Aorta (tissue), 5 donors: ENCODE measurements at places on chromosomes 7 and 10. TPM values are rescaled to one million over a fixed set of nuclear protein-coding genes. Genes with fewer than 3 reads are reported as not detected.

GRCh38 chr10:58570307-58570723 is 57.6 kb downstream of the BICC1 start:
- H3K4me1 ChIP-seq, result peaks cover 2% of the 10 kb centered on the region
- DNase-seq, result no peak
- H3K27ac ChIP-seq, result no peak overlapping the region
- no peak overlapping the region for H3K4me3 ChIP-seq
- H3K36me3 ChIP-seq, result no peaks in the 10 kb centered on the region

Gene SH2D4B
- 0.52 TPM for total RNA-seq

DNA sequence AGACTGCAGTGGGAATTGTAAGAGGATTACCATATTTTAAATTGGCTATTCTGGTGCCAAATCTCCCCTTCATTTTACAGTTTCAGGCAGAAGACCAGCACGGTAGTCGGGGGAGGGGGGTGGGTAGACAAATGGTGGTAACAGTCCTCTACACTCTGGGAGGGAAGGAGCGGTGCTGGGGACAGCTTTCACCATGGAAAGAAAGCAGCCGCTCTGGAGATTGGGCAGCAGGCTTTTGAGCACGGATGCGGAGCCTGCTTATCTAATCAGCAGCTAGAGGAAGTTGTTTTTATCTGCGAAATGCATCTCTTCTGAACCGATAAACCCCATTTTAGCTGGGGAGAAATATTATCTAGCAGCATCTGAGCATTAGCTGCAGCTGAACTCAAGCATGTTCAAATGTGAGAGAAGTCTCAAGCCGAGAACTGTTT is 28.7 kb downstream of the IKZF1 start:
- H3K27me3 ChIP-seq, result no peaks in the 10 kb centered on the region
- no peaks in the 10 kb centered on the region for H3K36me3 ChIP-seq
- no peaks in the 10 kb centered on the region for H3K4me1 ChIP-seq
- H3K27ac ChIP-seq, result no peak overlapping the region

GRCh38 chr10:92180399-92180798 is 110.5 kb downstream of the CPEB3 start:
- H3K4me3 ChIP-seq, result no peak overlapping the region
- H3K27ac ChIP-seq, result no peak overlapping the region
- H3K36me3 ChIP-seq, result no peaks in the 10 kb centered on the region
- DNase-seq, result no peak

DNA sequence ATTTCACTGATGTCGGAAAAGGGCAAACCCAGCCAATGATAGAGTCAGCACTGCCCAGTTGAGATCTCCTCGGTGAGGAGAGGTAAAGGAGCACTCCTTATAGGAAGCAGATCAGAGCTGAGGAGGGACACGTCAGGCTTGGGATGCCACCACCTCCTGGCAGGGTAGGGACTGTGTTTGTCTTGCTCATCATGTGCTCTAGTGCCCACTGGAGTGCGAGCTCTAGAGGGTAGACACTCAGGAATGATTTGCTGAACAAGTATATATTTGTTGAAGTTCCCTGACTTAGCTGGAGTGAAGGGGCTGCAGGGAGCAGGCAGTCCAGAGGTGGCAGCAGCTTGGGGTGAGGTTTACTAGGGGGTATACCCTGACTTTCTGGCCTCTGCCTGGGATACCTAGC is 146.5 kb downstream of the NOC3L start:
- peaks cover 10% of the 10 kb centered on the region for H3K4me1 ChIP-seq
- no peaks in the 10 kb centered on the region for H3K36me3 ChIP-seq
- no peak overlapping the region for H3K27ac ChIP-seq
- H3K4me3 ChIP-seq, result no peak overlapping the region

Gene SPDYE16
- total RNA-seq, result 0.48 TPM

DNA sequence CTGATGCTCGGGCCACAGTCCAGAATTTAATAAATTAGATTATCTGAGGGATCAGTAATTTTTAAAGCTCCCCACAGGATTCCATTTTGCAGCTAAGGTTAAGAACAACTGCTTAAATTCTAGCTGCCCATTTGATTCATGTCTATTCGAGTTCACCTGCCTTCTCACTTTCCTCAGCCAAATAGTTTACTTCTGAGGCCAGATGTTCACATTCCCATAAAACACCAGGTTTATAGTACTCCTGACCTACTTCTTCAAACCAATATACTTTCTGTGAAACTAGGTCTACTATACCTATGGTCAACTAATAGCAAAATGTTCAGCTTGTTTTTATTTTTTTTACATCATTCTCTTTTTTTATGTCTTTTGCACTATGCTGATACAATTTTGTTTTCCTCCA is 86.3 kb downstream of the GPR158 start:
- no peaks in the 10 kb centered on the region for H3K36me3 ChIP-seq
- H3K27ac ChIP-seq, result no peak overlapping the region
- H3K4me3 ChIP-seq, result no peak overlapping the region
- no peaks in the 10 kb centered on the region for H3K27me3 ChIP-seq

Gene ZC3HAV1L
- 6.9 TPM for total RNA-seq

Gene MYO1G
- 7.2 TPM for total RNA-seq
